Stimulated activated naive CD8-positive, alpha-beta T cell treated with anti-CD3 and anti-CD28 coated beads, Interleukin-15, amount 100 ng/mL, for 72 hours (primary cell): ENCODE measurements at places on chromosomes 1 and 21.

- DNase-seq, result no peak
Observed at GRCh38 chr1:199948587-199949280, 78.8 kb upstream of the NR5A2 start.

GRCh38 chr1:27704958-27705357 is 20.8 kb upstream of the FAM76A start:
- no peak for DNase-seq

DNA sequence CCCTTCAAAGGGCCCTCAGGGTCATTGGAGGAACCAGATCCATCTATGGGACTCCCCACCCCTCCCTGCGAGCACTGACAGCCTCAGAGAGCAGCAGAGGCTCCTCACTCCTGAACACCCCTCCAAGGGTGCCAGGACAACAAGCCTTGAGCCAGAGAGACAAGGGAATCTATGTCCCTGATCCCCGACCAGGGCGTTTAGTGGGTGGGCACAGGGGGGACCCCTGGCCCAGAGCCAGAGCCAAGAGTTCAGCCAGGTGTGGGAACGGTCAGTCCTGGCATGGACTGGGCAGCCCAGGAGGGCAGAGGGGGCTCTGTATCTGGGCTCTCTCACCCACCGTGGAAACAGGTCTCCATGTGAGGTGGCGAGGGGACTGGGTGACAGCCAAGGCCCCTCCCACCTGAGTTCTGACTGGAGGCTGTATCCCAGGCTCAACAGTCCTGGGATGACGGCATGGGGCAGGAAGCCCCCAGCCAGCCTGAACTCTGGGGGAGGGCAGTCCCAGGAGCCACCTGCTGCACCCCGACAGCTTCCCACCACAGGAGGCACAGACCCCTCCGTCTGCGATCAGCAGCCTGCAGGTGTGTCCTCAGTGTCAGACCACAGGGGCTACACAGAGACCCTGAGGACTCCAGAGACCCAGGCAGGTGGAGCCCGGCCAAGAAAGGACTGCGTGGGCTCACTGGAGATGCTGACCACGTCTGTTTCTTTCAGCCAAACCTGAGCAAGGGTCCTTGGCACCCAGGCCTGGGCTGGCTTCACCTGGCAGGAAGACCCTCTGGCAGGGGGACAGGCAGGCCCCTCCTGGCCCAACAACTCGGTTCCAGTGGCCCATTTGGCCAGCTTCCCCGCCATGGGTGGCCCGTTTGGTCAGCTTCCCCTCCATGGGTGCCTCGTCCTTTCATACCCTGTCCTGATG is 11.2 kb upstream of the SRARP start:
- DNase-seq, result no peak

- DNase-seq, result no peak
Observed at GRCh38 chr1:104760017-104760416, 1010.3 kb downstream of the AMY1C start.

DNA sequence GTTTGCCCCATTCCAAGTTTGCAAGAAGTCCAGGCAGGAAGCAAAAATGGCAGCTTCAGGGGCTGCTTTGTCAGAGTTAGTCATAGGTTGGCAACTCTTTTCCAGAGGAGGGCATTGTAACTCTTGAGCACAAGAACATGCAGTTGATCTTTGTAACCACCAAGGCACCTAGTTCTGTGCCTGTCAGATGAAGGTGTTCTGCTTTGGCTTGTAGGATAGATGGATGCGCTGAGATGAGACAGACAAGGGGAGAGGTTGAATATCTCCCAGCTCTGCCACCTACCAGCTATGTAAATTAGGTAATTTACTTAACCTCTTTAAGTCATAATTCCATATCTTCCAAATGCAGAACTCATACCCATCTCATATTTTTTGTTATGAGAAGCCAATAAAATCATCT is 89.3 kb downstream of the ZNF648 start:
- no peak for DNase-seq

DNA sequence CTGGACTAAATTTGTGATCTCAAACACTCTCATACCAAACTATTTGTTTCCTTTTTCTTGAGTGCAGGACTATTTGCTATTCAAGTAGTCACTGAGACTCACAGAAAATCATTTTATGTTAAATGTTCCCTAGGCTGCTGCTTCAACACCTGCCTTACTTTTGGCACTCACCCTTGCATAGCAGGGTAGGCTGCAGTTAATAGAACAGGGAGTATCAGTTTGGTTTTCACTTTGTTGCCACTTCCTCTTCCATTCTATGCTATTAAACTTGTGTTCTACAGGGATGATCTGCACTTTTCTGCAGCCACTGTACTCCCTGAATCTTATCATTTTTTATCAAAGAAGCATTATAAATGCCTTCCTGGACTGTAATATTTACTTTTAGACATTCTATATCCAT is 148.7 kb upstream of the PRMT6 start:
- DNase-seq, result no peak

- DNase-seq, result no peak
Observed at GRCh38 chr1:86245566-86246190, 89.1 kb upstream of the COL24A1 start.

DNA sequence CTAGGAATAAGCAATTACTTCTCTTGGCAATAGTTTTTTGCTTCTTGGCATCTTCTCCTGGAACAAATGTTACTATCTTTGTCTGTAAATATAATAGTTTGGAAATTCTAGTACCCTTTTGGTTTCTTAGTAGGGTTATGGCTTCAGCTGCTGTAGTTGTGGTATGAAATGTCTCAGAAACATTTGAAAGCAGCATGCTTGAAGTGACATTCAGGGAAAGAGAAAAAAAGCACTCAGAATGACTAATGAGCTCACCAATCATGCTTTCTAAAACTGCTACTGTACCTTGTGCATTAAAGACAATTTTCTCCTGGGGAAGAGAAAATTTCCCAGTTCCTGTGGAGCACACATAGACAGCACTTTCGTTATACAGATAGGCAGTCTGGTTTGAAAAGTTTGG is 21.0 kb downstream of the NUP133 start:
- DNase-seq, result no peak
